HepG2 (cell line): ENCODE measurements at places on chromosomes 3 and 15. TPM values are rescaled to one million over a fixed set of nuclear protein-coding genes. Genes with fewer than 3 reads are reported as not detected.

DNA sequence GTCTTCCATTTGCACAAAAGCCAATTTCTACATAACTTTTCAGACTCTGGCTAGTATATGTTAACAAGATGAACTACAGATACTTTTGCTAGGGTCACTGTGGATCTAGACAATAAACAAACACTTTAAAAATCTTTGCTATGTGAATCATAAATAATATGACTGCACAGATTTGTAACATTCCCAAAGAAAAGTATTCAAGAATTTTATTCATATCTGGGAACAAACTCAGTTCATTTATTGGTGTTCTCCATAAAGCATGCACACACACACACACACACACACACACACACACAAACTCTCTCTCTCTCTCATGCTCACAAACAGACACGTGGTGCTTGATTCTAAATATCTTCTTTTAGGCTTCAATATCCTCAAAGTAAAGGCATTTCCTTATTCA is 18.8 kb upstream of the THRB start:
- no peak overlapping the region for H3K27ac ChIP-seq
- H3K4me1 ChIP-seq, result peaks cover under 1% of the 10 kb centered on the region; the same call in 1 of the 2 replicates
- no peak for DNase-seq
- H3K27me3 ChIP-seq, result no peaks in the 10 kb centered on the region

GPR62 gene
- total RNA-seq, result not detected in 2 replicates

DNA sequence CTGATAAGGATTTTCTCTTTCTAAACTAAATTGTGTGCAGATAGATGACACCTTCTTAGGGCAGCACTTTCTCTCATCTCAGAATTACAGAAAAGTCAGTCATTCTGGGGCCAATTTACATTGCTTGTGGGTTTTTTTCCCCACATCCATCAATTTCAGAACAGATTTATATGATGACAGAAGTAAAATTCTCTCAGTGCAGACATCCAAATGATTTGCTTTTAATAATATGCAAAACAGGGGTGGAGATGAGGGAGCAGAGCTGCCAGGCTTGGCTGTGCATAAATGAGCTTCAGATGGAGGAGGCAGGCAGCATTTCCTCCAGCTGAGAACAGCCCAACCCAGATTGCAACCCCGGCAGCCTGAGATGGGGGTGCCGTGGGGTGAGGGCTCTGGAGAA is 44.0 kb downstream of the EDEM1 start:
- no peaks in the 10 kb centered on the region for H3K4me1 ChIP-seq
- no peak for DNase-seq

GRCh38 chr15:31366169-31366734 is 39.6 kb downstream of the KLF13 start:
- no peaks in the 10 kb centered on the region; the same call in 1 of the 2 replicates for H3K4me1 ChIP-seq
- no peaks in the 10 kb centered on the region for H3K36me3 ChIP-seq
- no peak overlapping the region for H3K27ac ChIP-seq

DNA sequence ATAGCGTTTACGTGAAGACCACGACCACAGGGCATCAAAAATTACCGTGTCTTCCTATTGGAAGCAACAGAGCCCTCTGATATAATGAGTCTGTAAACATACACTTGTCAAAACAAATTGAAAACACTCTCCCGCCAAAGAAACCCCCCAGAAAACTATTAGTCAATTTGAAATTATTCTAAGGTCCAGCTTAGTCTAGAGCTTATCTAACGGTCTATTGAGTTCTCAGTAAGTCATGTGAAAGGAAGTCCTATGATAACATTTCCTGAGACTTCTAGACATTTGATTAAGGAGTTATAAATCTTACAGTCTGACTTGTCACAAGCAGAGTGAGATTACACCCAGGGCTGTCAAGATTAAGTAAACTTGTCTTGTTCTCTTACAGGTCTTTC is 356.3 kb downstream of the FOXP1 start:
- H3K4me3 ChIP-seq, result no peak overlapping the region
- DNase-seq, result no peak
- H3K4me1 ChIP-seq, result peaks cover 14% of the 10 kb centered on the region
- H3K27ac ChIP-seq, result no peak overlapping the region

GRCh38 chr15:55494931-55495330 is 13.1 kb downstream of the DNAAF4 start:
- no peak overlapping the region for H3K27ac ChIP-seq
- H3K36me3 ChIP-seq, result no peaks in the 10 kb centered on the region
- no peaks in the 10 kb centered on the region for H3K27me3 ChIP-seq

DAZL gene
- total RNA-seq, result not detected in 2 replicates

- DNase-seq, result no peak
- no peaks in the 10 kb centered on the region for H3K36me3 ChIP-seq
- H3K4me1 ChIP-seq, result peaks cover 31% of the 10 kb centered on the region
- no peak overlapping the region for H3K27ac ChIP-seq
- peak overlapping the region; percentile 98 for H3K4me3 ChIP-seq
- H3K27me3 ChIP-seq, result no peaks in the 10 kb centered on the region; the same call in 2 of the 3 replicates
These were observed 1.8 kb downstream of the GSK3B start for GRCh38 chr3:120092474-120092873.

DNA sequence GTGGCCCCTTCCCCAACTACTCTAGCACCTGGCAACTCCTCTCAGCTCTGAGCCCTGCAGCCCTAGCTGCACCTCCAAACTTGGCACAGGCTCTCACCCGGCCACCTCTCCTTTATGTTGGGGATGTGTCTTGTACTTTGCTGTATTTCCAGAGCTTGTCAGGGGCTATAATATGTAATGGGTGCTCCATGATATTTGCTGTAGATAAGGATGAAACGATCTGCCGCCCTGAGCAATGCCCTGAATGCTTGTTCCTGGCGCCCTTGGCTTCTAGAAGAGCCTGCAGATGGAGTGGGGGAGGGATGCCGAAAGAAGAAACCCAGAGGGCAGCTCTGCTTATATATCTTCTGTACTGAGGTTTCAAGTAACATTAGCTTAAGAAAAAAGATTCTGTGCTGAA is 35.9 kb upstream of the ZBTB38 start:
- H3K4me1 ChIP-seq, result peaks cover 46% of the 10 kb centered on the region
- no peaks in the 10 kb centered on the region for H3K27me3 ChIP-seq
- no peak overlapping the region for H3K4me3 ChIP-seq
- no peak overlapping the region for H3K27ac ChIP-seq

DNA sequence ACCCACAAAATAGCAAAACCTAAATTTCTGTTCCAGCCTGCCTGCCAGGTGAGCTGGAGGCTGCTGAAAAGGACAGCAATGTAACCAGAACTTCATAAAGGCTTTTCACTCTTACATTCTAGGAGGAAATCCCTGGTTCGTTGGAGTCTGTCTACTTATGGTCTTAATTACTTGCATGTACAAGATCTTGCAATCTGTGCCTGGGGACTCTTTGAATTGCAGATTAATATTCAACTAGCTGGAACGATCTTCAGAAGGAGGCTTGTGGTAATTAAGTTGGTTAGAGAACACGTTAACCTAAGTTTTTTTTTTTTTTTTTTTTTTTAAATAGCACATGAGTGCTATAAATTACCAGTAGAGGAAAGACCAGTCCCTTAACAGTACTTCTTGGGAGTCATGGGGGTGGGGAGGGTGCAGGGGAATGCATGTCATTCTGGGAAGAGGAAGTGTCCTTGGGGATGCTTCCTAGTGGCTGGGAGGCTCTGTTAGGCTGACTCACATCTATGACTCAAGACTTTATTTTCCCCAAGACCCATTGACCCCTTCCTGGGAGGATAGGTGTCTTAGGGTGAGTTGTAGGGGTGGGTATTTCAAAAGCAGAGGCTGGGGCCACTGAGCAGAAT is 139.8 kb downstream of the RAB11A start:
- no peaks in the 10 kb centered on the region for H3K4me1 ChIP-seq
- no peak overlapping the region for H3K4me3 ChIP-seq
- H3K27me3 ChIP-seq, result no peaks in the 10 kb centered on the region; the same call in 2 of the 3 replicates
- no peak for DNase-seq

DNA sequence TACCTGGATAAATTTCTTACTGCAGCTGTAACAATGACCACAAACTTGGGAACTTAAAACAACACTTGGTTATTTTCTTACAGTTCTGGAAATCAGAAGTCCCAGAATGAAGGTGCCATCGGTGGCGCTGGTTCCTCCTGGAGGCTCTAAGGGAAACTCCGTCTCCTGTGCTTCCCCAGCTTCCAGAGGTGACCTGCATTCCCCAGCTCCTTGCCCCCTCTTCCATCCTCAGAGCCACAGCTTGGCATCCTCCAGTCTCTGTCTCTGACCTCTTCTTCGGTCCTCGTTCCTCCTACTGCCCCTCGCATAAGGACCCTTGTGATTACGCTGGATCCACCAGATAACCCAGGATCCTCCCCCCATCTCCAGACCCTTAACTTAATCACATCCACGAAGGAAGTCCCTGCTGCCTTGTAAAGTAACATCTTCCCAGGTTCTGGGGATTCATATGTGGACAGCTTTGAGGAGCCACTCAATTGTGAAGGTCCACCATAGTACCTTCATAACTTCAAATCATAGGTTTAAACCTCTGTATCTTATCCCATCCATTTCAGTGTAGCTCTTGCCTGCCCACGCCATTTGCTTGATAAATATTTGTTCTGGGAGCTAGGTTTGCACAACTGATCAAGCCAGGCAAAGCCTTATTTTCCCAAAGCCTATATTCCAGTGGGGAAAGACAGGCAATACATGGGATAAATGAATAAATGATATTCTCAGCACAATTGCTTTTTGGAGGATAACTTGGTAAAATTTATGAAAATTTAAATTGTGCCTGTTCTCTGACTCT is 34.8 kb downstream of the KLF15 start:
- H3K36me3 ChIP-seq, result no peaks in the 10 kb centered on the region
- peaks cover 14% of the 10 kb centered on the region; the same call in 1 of the 3 replicates for H3K27me3 ChIP-seq
- H3K27ac ChIP-seq, result no peak overlapping the region
- no peak overlapping the region for H3K4me3 ChIP-seq
- peak; percentile 8 for DNase-seq

DNA sequence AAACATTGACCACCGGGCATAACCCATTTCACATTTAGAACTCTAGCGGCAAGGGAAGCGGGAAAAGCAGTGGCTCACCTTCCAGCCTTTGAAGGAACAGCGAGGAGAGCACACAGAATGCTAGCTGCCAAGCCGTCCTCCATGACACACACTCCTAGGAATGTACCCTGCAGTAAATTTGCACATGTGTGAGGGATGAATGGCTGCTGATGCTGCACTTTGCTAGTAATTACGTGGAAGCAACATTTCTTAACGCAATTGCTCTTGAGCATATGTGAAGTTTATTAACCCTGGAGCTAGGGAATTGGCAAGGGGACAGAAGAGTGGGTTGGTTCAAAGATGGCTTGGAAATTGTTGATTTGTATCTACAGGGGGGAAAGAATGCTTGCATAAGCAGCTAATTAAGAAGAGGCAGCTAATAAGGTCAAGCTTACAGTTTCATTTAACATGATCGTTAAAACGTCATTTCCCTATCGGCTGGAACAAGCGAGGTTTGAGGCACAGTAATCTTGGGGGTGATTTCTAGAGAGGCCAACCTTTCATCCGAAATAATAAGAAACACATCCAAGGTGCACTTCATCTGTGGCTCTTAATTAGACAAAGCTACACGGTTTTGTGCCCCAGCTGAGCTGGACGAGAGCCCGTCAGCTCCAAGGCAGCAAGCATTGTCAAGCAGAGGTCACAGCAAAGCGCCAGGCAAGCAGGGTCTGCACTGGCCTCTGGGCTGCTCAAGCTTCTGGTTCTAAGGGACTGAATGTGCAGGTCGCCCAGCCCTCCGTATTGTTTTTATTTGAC is 123.4 kb downstream of the CHSY1 start:
- H3K27me3 ChIP-seq, result peaks cover 2% of the 10 kb centered on the region; the same call in 1 of the 2 replicates
- no peak for DNase-seq
- H3K27ac ChIP-seq, result no peak overlapping the region
- no peaks in the 10 kb centered on the region for H3K36me3 ChIP-seq
- H3K4me3 ChIP-seq, result no peak overlapping the region; the same call in 1 of the 2 replicates
